H9 (cell line): ENCODE measurements at places on chromosomes 12 and 14. TPM values are rescaled to one million over a fixed set of nuclear protein-coding genes. Genes with fewer than 3 reads are reported as not detected.
A peak's percentile ranks its signal among the peaks of the same experiment; 100 is the strongest.

DNA sequence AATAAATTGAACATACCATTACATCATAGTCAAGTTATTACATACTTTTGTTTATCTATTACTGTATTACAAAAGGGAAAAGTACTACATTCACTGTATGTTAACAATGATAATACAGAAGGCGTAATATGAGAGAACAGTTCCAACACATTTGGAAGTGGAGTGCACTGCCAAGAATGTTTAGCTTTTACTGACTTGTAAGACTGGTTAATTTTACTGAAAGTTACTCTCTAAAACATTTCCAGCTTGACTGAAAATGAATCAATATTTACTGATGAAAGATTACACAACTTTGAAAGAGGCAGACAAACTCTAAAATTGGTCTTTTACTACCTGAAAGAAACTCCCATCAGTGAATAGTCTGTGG lies 728.5 kb downstream of the FSCB start:
- H3K27ac ChIP-seq = no peak overlapping the region
- H3K27me3 ChIP-seq = no peaks in the 10 kb centered on the region
- H3K4me1 ChIP-seq = no peaks in the 10 kb centered on the region
- H3K4me3 ChIP-seq = no peak overlapping the region

GRCh38 chr14:102249041-102249440 lies 55.9 kb downstream of the MOK start:
- peaks cover 3% of the 10 kb centered on the region; the same call in 1 of the 2 replicates for H3K27me3 ChIP-seq
- H3K36me3 ChIP-seq = no peaks in the 10 kb centered on the region
- peaks cover 4% of the 10 kb centered on the region; the same call in 1 of the 2 replicates for H3K4me1 ChIP-seq

DNA sequence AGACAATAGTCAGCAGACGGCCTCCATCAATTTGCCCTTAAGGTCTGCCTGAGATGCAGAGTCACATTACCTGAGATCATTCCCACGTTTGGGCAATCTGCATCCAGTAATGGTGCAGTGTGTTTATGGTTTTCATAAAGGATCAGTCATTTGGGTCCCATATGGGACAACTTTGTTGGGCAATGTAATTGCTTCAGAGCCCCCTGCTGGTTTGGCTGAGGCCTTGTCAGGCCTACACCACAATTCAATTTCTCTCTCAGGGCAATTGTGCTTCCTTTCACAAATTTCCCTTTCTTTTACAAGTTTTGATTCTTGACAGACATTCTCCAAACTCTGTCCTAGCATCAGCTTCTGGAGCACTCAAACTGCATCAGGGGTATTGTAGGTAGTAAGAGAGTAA lies 191.2 kb upstream of the SSTR1 start:
- no peak overlapping the region for H3K27ac ChIP-seq
- H3K4me3 ChIP-seq = no peak overlapping the region
- no peaks in the 10 kb centered on the region for H3K27me3 ChIP-seq
- no peak for DNase-seq

DNA sequence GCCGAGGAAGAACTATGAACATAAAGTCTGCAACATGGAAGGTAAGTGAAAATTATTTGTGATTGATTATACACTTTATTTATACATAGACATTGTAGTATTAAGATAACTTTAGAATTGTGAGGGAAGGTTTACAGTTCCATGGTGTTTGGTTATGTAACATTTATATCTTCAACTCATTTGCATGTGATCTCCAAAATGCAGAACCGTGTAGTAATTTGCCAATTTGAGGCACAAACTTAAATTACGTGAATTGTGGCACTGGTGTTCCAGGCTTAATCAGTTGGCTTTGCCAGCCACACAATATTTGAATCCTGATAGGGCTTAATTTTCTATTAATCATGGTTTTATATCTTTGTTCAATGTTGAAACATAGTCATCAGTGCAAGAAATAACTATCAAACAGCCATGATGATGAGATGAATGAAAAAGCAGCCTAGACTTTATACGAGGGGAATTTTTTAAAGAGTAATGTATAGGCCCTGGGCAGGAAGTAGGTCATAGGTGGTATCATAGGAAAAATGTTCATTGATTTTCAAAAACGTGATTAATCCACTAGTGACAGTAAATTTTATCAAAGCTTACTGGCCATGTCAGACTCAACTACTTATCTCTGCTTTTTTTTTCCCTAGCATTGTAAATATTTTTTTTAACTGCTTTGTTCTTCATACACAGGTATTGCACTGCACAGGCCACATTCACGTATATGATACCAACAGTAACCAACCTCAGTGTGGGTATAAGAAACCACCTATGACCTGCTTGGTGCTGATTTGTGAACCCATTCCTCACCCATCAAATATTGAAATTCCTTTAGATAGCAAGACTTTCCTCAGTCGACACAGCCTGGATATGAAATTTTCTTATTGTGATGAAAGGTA lies 31.7 kb downstream of the HIF1A start:
- no peaks in the 10 kb centered on the region for H3K27me3 ChIP-seq
- no peak overlapping the region for H3K27ac ChIP-seq
- no peak overlapping the region for H3K4me3 ChIP-seq

GRCh38 chr14:89214221-89214965 lies 202.6 kb downstream of the FOXN3 start:
- H3K27ac ChIP-seq = no peak overlapping the region
- peaks cover 4% of the 10 kb centered on the region; the same call in 1 of the 2 replicates for H3K4me1 ChIP-seq
- no peaks in the 10 kb centered on the region for H3K27me3 ChIP-seq
- H3K36me3 ChIP-seq = peaks cover 1% of the 10 kb centered on the region; the same call in 2 of the 3 replicates

DNA sequence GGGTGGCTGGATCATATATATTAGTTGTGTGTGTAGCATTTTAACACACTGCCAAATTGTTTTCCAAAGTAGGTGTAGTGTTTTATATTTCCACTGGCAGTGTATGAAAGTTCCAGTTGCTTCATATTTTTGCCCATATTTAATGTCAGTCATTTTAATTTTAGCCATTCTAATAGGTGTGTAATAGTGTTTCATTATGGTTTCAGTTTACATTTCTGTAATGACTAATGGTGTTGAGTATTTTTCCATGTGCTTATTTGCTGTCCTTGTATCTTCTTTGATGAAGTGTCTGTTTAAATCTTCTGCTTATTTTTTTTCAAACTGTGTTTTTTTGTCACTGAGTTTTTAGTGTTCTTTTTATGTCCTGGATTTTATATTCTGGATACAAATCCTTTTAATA lies 8.7 kb downstream of the TBC1D15 start:
- H3K4me3 ChIP-seq = no peak overlapping the region
- no peak for DNase-seq
- H3K27me3 ChIP-seq = no peaks in the 10 kb centered on the region
- peaks cover 30% of the 10 kb centered on the region for H3K36me3 ChIP-seq
- H3K4me1 ChIP-seq = no peaks in the 10 kb centered on the region

DNA sequence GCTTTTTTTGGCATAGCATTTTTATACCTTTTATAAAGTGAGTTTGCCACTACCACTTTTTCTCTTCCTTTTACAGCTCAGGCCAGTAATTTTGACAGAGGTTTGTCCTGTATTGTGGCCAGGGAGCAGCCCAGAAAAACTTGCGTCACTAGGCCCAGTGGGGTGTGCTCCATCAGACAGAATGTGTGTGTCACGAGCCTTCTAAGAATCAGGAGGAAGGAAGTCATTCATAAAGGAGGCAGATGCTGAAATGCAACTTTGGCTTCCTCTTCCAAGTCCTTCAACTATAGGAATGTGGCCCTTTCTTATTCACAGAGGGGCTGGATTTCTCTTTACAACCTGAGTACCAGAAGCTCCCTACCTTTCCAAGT lies 10.1 kb upstream of the RAB35 start:
- H3K27ac ChIP-seq = no peak overlapping the region
- DNase-seq = no peak
- no peaks in the 10 kb centered on the region for H3K27me3 ChIP-seq
- no peak overlapping the region for H3K4me3 ChIP-seq
- peaks cover 47% of the 10 kb centered on the region for H3K36me3 ChIP-seq

- peaks cover 3% of the 10 kb centered on the region; the same call in 1 of the 2 replicates for H3K4me1 ChIP-seq
- H3K36me3 ChIP-seq = no peaks in the 10 kb centered on the region
- DNase-seq = no peak
- H3K27ac ChIP-seq = no peak overlapping the region
These were observed 105.9 kb downstream of the PLXNC1 start for GRCh38 chr12:94254270-94254669.

GRCh38 chr14:24113379-24113800 lies 1.2 kb upstream of the DCAF11 start:
- no peaks in the 10 kb centered on the region for H3K4me1 ChIP-seq
- peak overlapping the region; percentile 93 for H3K4me3 ChIP-seq
- H3K36me3 ChIP-seq = peaks cover 5% of the 10 kb centered on the region; the same call in 1 of the 3 replicates
- H3K27ac ChIP-seq = no peak overlapping the region
- DNase-seq = no peak
- no peaks in the 10 kb centered on the region for H3K27me3 ChIP-seq

GRCh38 chr14:73457041-73457923 lies 1.1 kb downstream of the NUMB start:
- no peak overlapping the region for H3K27ac ChIP-seq
- H3K36me3 ChIP-seq = no peaks in the 10 kb centered on the region
- H3K4me1 ChIP-seq = no peaks in the 10 kb centered on the region; the same call in 1 of the 2 replicates
- DNase-seq = peak; percentile 48

GRCh38 chr12:68761442-68761812 lies 15.5 kb downstream of the SLC35E3 start:
- H3K36me3 ChIP-seq = peaks cover 7% of the 10 kb centered on the region; the same call in 2 of the 3 replicates
- no peaks in the 10 kb centered on the region for H3K4me1 ChIP-seq
- H3K27ac ChIP-seq = no peak overlapping the region
- H3K27me3 ChIP-seq = no peaks in the 10 kb centered on the region
- H3K4me3 ChIP-seq = no peak overlapping the region

Gene CEP83
- 26.5 and 27.4 TPM in 2 replicates for total RNA-seq

Gene OVCH1
- not detected in 2 replicates for total RNA-seq

Gene B4GALNT3
- 22.1 and 23.3 TPM in 2 replicates for total RNA-seq

Gene DDIT3
- 12.8 and 14.1 TPM in 2 replicates for total RNA-seq

Gene FCF1
- 85.6 and 87.7 TPM in 2 replicates for total RNA-seq
